ENCODE measurements at places on chromosomes 5 and 9.

- DNase-seq = no peak
Measured at GRCh38 chr5:81363093-81363871, 30.7 kb downstream of the ACOT12 start.

DNA sequence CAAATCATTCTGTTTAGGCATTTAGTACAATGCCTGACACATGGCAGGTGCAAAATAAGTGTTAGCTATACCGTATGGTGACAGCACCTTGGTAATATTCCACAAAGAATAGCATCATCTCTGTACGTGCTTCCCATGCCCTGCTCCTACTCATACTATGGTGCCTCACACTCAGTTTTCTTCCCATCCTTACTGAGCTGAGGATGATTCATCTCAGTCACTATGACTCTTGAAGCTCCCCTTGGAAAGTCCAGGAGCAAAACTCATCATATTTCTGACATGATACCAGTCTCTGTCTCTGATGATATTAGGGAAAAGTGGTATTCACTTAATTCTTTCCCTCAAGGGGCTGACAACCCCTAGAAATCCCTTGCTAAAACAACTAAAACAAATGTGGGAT lies 423.3 kb downstream of the EFNA5 start:
- DNase-seq = no peak

GRCh38 chr5:172533399-172534228 lies 79.3 kb upstream of the SH3PXD2B start:
- no peak for DNase-seq

- DNase-seq = no peak
Measured at GRCh38 chr9:133819923-133820322, 81.8 kb upstream of the SARDH start.

DNA sequence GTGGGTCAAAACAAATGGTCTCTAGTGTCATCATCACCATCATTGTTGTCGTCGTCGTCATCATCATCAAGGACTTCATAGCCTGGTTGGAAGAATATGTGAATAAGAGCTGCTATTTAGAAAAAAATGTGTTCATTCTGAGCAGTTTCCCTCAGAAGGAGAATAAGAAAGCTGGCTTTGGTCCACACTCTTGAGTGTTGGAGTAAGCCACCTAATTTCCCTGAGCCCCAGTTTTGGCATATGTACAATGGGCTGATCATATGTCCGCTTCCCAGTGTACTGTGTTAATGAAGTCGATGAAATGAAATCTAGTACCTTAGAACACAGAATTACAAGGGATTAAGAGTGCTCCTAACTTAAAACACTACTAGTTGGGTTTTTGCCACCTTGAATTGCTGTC lies 545.5 kb downstream of the CCDC171 start:
- no peak for DNase-seq

- DNase-seq = peak; percentile 92
Measured at GRCh38 chr5:17831279-17831678, 197.0 kb downstream of the TAF11L14 start.

DNA sequence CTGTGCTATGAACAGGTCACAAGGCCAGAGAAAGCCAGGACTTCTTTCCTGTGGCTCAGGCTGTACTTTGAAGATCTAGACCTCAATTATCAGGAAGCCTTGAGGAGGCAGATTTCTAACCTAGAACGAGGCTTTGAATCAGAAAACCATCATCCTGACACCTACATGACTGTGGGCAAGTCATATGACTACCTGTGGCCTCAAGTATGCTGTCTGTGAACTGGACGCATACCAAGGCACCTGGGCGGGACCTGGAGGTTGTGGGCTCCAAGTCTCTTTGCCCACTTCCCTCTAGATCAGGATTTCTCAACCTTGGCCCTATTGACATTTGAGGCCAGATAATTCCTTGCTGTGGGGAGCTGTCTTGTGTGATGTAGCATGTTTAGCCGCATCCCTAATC lies 42.5 kb downstream of the KLF4 start:
- DNase-seq = no peak

GRCh38 chr5:72488756-72489155 lies 18.5 kb downstream of the ZNF366 start:
- no peak for DNase-seq

GRCh38 chr9:78756813-78757510 lies 460.0 kb downstream of the PSAT1 start:
- DNase-seq = no peak

GRCh38 chr9:14277761-14278160 lies 36.2 kb downstream of the NFIB start:
- DNase-seq = no peak

- no peak for DNase-seq
Measured at GRCh38 chr5:84265130-84265529, 119.5 kb downstream of the EDIL3 start.

DNA sequence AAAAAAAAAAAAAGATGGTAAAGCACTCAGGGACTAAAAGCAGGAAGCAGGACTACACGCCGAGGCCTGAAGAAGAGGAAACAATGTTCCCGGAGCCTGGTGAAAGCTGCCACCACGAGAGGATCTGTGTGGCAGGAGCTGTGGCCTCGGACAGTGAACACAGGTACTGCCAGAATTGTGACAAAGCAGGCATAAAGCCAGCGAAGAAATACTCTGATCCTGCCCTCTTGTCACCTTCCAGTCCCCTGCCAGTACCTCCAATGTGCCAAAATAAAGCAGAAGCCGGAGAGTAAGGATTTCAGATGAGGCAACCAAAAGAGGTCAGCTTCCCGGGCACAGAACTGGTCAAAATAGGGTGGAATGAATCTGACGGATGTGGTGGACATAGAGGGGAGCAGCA lies 211.5 kb upstream of the TARS1 start:
- DNase-seq = no peak

GRCh38 chr5:4640795-4641194 lies 499.3 kb upstream of the ADAMTS16 start:
- no peak for DNase-seq

DNA sequence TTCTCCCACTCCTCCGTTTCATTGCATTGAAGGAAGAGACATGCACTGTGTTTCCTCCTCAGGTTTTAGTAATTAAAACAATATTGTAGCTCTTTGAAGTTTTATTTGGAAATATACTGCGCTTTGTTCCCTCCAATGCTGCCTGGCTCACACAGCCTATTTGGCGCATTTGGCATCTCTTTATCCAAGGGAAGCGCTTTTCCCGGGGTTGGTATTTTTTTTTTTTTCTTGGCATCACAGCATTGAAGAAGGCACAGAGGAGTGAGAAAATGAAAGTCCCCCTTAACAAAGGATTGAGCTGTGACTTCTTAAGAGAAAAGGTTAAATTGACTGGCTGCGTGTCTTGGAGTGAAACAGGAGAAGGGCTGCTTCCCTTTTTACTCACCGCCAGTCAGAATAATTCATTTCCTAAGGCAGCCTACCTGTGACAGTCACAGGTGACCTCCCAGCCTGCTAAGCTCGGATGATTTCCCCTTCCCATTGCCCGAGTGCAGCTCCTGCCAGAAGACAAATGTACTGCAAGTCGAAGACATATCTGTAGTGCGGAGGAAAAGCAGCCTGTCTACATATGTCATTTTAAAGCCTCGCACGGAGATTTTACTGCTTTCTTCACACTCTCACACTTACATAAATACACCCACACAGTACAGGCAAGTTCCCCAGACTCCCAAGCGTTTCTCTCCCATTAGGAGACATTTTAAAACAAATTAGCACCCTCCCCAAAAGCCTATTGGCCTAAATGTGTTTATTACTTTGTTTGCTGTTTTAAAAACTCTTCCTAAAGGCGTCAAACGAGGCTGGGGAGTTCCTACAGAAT lies 665.5 kb upstream of the ZNF608 start:
- DNase-seq = no peak

GRCh38 chr9:29806937-29807618 lies 2233.8 kb upstream of the C9orf72 start:
- no peak for DNase-seq

DNA sequence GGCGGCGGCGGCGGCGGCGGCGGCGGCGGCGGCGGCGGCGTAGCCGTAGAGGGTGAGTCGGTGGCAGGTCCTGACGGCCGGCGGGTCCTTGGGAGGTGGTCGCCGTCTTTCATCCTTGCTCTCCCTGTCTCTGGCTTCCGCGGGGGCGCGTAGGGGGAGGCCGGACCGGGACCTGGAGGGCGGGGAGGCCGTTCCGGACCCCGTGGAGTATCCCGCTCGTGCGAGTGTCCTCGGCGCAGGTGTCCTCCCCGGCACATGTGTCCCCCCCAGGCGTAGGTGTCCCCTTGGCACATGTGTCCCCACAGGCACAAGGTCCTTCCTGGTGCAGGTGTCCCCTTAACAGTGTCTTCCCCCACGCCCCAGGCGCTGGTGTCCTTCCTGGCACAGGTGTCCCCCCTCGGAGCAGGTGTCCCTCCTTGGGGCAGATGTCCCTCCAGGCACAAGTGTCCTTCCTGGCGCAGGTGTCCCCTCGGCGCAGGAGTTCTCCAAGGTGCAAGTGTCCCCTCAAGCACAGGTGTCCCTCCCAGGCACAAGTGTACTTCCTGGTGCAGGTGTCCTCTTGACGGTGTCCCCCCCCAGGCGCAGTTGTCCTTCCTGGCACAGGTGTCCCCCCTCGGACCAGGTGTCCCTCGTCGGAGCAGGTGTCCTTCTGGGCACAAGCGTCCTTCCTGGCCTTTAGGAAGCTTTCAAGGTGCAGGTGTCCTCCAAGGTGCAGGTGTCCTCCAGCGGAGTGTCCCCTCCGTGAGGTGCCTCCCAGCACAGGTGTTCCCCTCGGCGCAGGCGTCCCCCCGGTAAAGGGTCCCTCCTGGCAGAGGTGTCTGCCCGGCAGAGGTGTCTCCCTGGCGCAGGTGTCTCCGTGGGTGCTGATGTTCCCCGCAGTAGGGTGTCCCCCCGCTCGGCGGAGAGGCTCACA lies 519 bp downstream of the EXOC3 start:
- DNase-seq = peak; percentile 34

DNA sequence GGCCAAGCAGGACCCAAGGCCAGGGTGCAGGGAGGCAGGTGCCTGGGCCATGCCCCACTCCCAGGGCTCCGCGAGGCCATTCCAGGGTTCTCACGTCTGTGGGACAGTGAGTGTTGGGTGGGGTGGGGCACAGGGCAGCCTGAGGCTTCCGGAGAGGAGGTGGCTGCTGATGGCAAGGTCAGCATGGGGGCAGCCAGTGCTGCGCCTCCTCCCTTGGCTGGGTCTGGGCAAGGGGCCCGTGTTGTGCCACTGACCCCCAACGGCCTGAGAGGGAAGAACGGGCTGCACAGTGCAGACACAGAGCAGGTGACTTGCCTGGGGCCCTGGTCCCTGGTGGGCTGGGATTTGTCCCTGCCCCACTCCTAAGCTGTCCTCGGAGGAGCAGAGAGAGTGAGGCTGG lies 82.1 kb downstream of the RXRA start:
- DNase-seq = no peak

DNA sequence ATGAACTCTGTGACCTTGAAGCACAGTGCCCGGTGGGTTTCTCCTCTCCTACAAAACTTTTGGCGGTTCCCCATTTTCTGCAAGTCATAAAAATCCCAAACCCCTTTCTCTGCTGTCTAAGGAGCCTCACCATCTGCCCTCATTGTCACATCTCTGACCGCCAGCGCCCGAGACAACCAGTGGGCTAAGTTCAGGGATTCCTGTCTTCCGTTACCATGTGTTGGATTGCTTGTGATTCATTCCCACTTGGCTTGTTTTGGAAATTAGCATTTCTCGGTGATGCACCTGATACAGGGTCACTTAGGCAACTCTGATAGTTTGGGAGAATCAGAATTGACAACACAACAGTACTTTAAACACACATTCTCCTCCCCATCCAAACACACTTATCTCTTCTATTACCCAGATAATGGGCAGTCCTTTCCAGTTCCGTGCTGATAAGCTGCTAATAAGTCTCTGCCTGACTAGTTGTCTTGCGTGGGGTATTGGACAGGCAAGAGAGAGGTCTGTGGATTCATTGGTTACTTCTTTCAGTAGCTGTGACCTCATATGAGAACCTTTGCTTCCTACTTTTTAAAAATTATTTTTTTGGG lies 70.0 kb upstream of the KLF4 start:
- no peak for DNase-seq

DNA sequence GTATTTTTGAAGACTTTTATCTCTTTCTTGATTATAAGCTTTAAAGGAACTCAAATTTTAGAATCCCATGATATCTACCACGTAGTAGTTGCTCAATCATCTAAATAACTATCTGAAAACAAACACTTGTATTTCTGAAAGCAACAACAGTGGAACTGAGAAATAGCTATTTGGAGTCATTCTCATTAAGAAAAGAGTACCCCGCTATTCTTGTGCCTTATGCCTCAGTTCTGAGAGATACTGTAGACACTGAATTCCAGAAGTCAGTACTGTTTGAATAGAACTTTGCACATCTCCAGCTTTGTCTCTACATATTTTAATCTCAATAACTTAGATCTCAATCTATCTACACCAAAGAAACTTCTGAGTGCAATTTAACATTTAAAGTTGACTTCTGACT lies 11.4 kb downstream of the CHD1 start:
- DNase-seq = no peak

DNA sequence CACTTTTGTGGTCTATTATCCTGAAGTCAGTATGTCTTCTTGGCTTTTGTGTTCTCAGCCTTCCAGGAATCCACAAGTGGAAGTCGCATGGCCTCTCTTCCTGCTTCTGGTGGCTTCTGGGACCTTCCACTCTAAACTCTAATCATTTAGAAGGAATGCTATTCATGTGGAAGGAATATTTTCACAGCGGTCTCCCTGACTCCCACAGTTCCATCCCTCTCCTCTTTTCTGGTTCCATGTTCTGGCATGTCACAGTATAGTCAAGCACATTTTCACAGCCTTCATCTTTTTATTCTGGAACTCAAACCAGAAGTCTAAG lies 7.3 kb upstream of the RAI14 start:
- no peak for DNase-seq

DNA sequence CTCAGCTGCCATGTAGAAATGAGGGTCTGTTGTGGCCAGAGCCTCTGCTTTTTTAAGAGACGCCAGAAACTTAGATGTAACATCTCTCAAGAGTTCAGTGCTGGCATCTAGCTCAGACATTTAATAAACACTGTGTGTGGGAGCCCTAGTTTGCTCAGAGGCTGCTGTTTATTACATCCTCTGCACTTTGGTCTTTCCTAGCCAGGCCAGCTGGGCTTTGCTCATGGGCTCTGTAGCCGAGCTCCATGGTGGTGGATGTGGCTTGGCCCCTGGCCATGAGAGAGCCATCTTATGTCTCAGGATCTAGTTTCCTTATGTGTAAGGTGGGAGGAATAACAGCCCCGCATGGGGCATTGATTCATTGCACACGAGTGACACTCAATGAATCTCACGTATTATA lies 30.0 kb downstream of the ARHGEF37 start:
- no peak for DNase-seq

- no peak for DNase-seq
Measured at GRCh38 chr5:17796757-17797396, 162.6 kb downstream of the TAF11L14 start.

DNA sequence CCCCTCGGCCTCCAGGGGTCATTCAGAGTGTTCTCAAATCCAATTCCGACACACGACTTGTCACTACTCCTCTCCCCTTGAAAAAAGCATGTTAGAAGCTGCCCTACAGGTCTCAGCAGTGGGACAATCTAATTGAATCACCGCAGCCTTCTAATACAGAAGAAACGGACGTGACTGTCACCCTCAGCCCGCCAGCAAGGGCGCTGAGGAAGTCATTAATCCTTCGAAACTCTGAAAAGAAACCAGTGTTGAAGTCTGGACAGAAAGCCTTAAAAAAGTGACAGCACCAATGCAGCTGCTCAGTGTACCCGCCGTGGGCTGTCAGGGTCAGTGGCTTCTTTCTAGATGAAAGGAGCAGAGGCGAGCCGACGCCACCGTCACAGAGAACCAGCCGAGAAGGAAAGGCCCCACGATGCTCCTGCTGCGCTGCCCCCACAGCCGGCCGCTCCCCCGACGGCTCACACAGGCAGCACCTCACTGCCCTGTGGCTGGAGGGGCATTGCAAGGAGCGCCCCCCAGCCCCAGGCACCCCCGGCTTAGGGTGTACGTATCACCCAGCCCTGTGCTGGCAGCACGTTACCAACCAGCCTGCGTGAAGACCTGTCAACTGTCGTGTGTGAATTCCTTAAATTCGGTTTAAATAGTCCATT lies 5.7 kb downstream of the BRD3OS start:
- no peak for DNase-seq
